ENCODE measurements at places on chromosomes 7 and 10. TPM values are rescaled to one million over a fixed set of nuclear protein-coding genes. Genes with fewer than 3 reads are reported as not detected.

GRCh38 chr10:335151-335800, 200.0 kb downstream of the ZMYND11 start:
- no peak overlapping the region for H3K27ac ChIP-seq
- DNase-seq = no peak
- H3K4me1 ChIP-seq = no peaks in the 10 kb centered on the region
- H3K4me3 ChIP-seq = no peak overlapping the region

LDB3 gene
- total RNA-seq = 1.5 TPM

- no peak overlapping the region for H3K4me3 ChIP-seq
- H3K4me1 ChIP-seq = no peaks in the 10 kb centered on the region
- no peak for DNase-seq
- peaks cover 25% of the 10 kb centered on the region for H3K36me3 ChIP-seq
- H3K27me3 ChIP-seq = no peaks in the 10 kb centered on the region
Observed at GRCh38 chr7:48305661-48306060, 134.4 kb downstream of the ABCA13 start.

DNA sequence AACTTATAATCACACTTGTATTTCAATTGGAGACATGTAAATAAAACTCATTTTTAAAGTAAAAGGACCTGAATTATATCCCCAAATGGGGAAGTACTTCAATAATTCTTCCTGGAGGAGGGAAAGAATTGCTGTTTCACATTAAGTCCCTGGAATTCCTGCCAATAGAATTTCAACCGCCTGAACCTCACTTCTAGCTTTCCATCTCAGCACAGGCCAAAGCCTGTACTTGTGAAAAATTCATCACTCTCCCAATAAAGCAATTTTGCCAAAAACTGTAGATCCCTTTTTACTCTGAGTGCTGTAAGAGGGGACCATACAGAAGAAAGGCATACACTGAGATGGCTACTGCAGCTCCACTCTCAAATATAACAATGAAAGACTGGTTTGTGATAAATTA, 54.8 kb downstream of the CADPS2 start:
- no peak overlapping the region for H3K4me3 ChIP-seq
- no peaks in the 10 kb centered on the region for H3K4me1 ChIP-seq
- H3K36me3 ChIP-seq = no peaks in the 10 kb centered on the region
- no peak for DNase-seq

DNA sequence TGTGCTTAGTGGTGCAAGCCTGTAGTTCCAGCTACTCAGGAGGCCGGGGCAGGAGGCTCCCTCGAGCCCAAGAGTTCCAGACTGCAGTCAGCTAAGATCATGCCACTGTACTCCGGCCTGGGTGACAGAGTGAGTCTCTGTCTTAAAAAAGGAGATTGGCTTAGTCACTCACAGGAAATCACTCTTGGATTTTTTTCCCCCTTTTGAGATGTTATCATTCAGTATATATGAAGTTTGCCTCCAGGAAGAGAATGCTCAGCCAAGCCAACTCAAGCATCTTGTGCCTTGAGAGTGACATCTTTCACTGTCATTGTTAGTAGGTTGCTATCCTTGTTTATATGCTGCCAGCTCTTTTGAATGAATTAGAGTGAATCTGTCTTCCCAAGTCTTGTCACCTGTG, 28.0 kb downstream of the NIPSNAP2 start:
- H3K27ac ChIP-seq = no peak overlapping the region
- no peak for DNase-seq
- no peaks in the 10 kb centered on the region for H3K4me1 ChIP-seq
- H3K36me3 ChIP-seq = no peaks in the 10 kb centered on the region
- H3K27me3 ChIP-seq = no peaks in the 10 kb centered on the region
- H3K4me3 ChIP-seq = no peak overlapping the region

- no peaks in the 10 kb centered on the region for H3K36me3 ChIP-seq
- no peaks in the 10 kb centered on the region for H3K27me3 ChIP-seq
- DNase-seq = no peak
- H3K27ac ChIP-seq = no peak overlapping the region
Observed at GRCh38 chr7:78499283-78499682, 700.7 kb downstream of the PHTF2 start.

PDE6C gene
- not detected for total RNA-seq

FAS gene
- 76.4 TPM for total RNA-seq

GRCh38 chr10:65419629-65420028, 1506.2 kb upstream of the LRRTM3 start:
- H3K27me3 ChIP-seq = no peaks in the 10 kb centered on the region
- H3K36me3 ChIP-seq = no peaks in the 10 kb centered on the region
- H3K4me3 ChIP-seq = no peak overlapping the region
- no peak for DNase-seq
- no peaks in the 10 kb centered on the region for H3K4me1 ChIP-seq

- no peak overlapping the region for H3K4me3 ChIP-seq
- H3K27ac ChIP-seq = no peak overlapping the region
- no peaks in the 10 kb centered on the region for H3K36me3 ChIP-seq
- H3K27me3 ChIP-seq = no peaks in the 10 kb centered on the region
- DNase-seq = no peak
- H3K4me1 ChIP-seq = no peaks in the 10 kb centered on the region
Observed at GRCh38 chr10:61688551-61689308, 26.0 kb downstream of the CABCOCO1 start.

TRIM56 gene
- total RNA-seq = 55.6 TPM

TUBB8 gene
- total RNA-seq = not detected

CLEC5A gene
- 7.7 TPM for total RNA-seq

DNA sequence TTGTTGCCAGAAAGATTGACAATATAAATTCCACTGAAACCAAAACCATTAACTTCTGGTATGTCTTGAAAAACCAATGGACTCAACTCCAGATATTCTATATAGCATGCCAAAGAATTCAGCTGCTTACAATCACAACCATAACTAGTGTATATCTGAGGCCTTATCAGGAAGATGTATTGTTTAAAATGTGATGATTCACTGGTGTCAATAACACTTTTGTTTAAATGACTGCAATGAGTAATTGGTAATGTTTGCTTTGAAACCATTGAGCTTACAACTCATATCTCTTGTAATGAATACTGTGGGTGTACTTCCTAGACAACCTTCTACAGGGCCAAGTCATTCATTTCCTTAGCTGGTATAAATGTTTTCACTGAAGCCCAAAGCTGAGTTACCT, 727.9 kb upstream of the KCND2 start:
- no peaks in the 10 kb centered on the region for H3K27me3 ChIP-seq
- no peaks in the 10 kb centered on the region for H3K36me3 ChIP-seq
- H3K4me1 ChIP-seq = no peaks in the 10 kb centered on the region

DNA sequence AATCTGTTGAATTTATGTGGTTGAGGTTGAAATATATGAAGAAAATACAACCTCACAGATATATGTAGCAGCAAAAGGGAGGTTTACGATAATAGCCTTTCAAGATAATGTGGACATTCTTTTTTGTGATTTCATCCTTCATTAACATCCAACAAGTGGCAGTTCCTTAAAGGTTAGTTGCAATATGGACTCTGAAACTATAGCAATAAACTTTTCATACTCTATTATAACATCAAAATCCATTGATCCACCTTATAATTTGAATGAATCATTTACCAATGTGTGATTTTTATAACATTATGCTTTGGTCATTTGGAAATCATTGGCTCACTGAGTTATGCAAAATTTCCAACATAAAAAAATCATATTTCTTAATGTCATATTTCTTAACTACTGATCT, 200.8 kb upstream of the CSTF2T start:
- H3K27me3 ChIP-seq = no peaks in the 10 kb centered on the region
- no peak overlapping the region for H3K27ac ChIP-seq
- no peak overlapping the region for H3K4me3 ChIP-seq
- peaks cover 4% of the 10 kb centered on the region for H3K4me1 ChIP-seq
- no peaks in the 10 kb centered on the region for H3K36me3 ChIP-seq

OR2A12 gene
- total RNA-seq = not detected

- DNase-seq = no peak
- H3K4me1 ChIP-seq = no peaks in the 10 kb centered on the region
- no peaks in the 10 kb centered on the region for H3K36me3 ChIP-seq
- H3K27me3 ChIP-seq = peaks cover 78% of the 10 kb centered on the region
- H3K27ac ChIP-seq = no peak overlapping the region
- H3K4me3 ChIP-seq = no peak overlapping the region
Observed at GRCh38 chr10:132974249-132974796, 32.0 kb upstream of the CFAP46 start.

Data from left lung (tissue), 14 donors.